ENCODE measurements at places on chromosomes 11 and 22.

DNA sequence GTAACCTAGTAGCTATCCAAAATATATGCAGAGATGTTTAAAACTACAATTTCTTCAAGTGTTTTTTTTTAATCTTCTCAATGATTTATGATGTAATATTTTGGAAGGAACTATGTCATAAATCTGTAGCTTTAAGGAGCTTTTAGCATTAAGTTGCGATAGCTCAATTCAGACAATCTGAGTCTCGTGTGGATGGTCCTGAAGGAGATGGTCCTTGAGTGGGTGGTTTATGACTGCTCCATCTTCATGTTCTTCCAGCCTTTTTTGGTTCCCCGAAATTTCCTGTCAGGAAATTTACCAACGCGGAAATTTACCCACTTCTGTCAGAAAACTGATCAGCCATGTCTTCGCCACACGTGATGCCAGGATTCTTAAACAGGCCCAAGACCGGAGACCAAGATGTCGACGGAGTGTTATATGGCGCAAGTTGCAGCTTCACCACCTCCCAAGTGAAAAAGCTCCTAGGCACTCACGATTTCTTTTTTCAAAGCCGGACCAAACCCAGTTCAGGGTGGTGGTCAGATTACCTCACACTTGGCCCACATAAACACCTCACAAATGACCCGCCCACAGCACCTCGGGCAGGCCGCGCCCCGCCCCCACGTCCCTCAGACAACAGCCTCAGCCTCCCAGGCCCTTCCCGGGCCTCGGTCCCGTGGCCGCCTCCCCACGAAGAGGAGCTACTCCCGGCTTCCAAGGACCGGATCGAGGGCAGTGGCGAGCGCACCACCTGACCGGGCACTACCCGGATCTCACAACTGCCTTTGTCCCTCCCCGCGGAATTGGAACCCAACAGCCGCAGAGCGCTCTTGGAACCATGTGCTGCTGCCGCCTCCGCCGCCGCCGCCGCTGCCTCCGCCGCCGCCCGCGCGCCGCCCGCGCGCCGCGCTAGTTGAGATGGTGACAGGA lies at the start of gene MORC2:
TSS of gene MORC2 (minus strand) at position 760 of the 909 bp plus-strand sequence. CDS start 885 bp downstream, outside the sequence.
- DNase-seq = no peak

DNA sequence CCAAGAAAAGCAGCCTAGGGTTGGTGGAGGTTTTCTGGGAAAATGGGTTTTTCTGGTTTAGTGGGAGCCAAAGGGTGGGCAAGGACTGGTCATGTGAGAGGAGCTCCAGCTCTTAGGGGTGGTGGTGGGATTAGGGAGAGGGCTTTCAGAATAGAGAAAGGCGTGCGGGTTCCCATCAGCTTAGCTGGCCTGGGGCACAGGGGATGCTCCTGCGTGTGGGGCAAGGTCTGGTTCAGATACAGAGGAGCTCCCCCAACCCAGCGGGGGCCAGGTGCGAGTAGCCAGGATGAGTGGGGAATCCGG lies 644 bp downstream of the TMEM134 start:
- DNase-seq = no peak

DNA sequence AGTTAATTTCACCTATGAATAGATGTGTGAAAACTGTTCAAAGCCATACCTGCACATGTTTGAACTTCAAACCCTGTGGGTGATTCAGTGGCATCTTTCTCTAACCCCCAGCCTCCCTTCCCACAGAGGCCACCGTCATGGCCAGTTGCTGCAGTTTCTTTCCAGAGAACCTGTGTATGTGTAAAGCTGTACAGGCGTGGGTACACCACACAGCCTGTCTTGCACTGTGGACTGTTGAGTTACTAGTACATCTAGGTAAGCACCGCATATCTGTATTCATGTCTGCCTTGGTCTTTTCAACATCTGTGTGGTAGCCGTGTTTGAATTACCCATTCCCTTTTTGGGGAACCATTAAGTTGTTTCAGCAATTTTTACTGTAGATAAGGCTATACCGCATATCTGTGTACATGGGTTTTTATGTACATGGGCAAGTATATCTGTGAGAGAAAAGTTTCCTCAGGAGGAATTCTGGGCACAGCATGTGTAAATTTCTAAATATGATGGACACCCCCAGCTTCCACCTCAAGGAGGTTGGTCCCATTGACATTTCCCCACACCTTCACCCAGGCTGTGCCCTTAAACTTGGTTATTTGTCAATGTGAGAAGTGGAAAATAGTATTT lies 13.9 kb downstream of the NEAT1 start:
- DNase-seq = no peak

GRCh38 chr11:128852327-128853023 lies 14.6 kb downstream of the KCNJ1 start:
- no peak for DNase-seq

- DNase-seq = peak; percentile 51
Measured at GRCh38 chr11:11265994-11266606, 87.0 kb downstream of the CSNK2A3 start.

DNA sequence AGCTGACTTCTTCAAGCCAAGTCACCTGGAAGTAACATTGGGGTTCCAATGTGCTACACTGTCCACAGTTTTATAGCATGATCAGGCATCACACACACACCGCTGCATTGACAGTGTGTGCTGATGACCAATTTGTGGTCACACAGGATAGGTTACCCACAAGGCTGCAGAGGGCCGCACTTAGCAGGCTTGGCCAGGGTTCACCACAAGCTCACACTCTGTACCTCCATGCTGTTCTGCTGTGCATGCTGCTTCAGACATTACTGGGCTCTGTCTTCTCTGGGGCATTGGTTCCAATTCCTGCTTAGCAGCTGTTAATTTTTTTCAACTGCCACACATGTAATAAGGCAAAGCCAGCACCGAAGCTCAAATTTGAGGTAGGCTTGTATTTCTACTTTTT lies 11.0 kb upstream of the NRIP3 start:
- DNase-seq = no peak

- DNase-seq = no peak
Measured at GRCh38 chr11:119258180-119258579, 52.0 kb downstream of the CBL start.

DNA sequence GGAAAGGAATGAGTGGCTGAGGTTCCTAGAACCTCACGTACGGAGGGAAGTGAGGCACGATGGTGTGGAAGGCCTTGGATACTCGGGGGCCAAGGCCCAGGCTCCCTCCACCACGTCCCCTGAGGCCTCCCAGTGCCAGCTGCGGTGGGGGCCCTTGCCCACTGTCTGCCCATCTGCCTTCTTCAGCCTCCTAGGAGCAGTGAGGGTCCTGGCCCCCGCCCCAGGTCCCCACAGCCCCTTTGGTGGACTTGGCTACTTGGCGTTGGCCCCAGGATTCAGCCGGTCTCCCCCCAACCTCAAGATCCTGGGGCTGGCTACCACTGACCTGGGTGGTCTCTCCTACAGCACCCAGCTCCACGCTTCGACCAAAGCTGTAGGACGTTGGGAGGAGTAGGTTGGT lies 373.6 kb downstream of the TBC1D22A start:
- no peak for DNase-seq

- DNase-seq = peak; percentile 35
Measured at GRCh38 chr11:47950396-47950795, 30.0 kb upstream of the PTPRJ start.

- no peak for DNase-seq
Measured at GRCh38 chr11:133826866-133827265, 18.4 kb downstream of the SPATA19 start.

- no peak for DNase-seq
Measured at GRCh38 chr22:46651316-46651715, 31.1 kb downstream of the GRAMD4 start.

DNA sequence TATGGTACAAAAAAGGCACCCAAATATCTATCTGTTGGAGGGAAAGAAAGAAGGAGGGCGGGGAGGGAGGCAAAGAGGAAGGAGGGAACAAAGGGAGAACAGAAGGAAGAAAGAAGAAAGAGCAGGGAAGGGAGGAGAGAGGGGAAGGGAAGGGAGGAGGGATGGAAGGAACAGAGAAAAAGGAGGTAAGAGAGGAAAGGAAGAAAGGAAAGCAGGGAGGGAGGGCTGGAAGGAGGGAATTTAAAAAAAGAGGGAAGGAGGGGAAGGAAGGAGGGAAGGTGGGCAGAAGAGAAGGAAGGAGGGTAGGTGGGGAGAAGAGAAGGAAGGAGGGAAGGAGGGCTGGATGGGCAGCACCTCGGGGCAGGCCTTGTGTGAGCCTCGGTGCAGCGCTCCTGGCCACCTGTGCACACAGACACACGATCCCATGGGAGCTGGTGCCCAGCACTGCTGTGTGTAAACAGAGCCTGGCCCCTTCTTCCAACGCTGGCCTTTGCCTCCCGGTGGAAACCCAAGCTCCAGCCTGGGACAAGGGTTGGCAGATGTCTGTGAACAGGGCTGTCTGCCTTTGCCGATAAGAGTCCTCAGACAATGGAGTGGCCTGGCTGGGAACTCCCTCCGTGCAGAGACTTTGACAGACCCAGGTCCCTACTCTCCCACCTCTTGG lies 23.2 kb downstream of the SMIM38 start:
- DNase-seq = no peak

DNA sequence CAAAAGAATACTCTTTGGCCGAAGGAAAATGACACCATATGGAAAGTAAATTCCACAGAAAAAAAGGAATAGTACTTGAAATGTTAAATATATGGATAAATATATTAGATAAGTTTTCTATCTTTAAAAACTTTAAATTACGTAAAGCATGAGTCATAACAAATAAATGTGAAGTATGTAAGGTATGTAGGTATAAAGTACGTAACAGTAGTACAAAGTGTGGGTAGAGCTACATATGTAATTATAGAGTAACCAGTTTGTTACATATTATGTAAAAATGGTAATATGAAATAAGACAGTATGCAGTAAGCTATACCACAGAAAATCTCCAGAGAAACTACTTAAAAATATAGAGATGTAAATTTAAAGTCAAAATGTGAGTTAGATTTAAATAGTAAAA lies 582.3 kb upstream of the CHORDC1 start:
- no peak for DNase-seq

- peak; percentile 72 for DNase-seq
Measured at GRCh38 chr11:65588199-65589054, 7.2 kb downstream of the KCNK7 start.

GRCh38 chr11:102279641-102280170 lies 37.6 kb upstream of the BIRC3 start:
- DNase-seq = no peak

DNA sequence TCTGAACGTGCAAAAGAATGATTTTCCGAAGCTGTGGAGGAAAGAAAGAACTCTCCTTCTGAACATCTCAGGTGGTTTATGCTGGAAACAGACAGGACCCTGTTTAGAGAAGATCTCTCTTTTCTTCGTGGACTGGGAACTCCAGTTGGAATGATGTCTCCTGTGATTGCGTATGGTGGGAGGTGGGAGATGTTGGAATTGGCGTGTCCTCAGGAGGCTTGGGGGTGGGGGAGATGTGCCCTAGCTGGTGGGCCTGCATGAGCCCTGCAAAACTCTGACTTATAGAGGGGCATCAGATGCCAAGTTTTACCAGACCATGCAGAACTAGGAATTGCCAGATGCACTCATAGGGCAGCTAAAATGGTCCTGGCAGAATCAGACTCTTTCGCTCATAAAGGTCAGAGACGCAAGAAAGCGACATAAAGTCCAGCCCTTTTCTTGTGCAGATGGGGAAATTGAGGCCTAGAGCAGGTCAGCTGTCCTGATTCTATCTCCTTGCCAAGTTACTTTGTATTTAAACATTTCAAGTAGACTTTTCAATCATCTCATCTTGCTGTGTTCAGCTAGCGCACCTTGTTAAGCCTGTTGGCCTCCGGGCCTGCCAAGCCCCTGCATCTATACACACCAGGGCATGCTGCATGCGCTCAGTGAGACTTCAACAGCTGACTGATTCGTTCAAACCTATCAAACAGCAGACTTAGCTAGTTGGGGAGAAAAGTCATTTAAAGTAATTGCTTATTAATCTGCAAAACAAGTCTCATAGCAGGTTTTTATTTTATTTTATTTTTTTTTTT lies 34.2 kb upstream of the EHF start:
- no peak for DNase-seq

- no peak for DNase-seq
Measured at GRCh38 chr22:42788466-42788865, 67.8 kb upstream of the A4GALT start.

DNA sequence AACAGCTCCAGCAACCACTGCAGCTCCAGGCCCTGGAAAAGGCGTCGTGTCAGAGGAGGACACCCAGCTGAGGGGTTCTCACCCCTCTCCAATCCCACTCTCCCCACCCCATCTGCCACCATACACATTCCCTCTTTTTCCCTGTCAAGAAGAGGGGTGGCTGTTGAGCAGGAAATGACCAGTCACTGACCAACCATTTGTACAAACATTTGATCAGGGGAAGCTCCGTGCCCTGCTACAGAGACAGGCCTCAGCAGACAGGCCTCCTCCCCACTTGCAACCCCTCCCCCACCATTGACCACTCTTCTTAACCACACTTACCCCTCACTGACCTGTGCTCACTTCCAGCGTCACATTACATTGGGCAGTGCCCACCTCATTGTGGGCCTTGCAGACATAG lies 2.3 kb upstream of the VSIG2 start:
- no peak for DNase-seq

- no peak for DNase-seq
Measured at GRCh38 chr22:20219667-20220628, 48.2 kb downstream of the RTN4R start.

DNA sequence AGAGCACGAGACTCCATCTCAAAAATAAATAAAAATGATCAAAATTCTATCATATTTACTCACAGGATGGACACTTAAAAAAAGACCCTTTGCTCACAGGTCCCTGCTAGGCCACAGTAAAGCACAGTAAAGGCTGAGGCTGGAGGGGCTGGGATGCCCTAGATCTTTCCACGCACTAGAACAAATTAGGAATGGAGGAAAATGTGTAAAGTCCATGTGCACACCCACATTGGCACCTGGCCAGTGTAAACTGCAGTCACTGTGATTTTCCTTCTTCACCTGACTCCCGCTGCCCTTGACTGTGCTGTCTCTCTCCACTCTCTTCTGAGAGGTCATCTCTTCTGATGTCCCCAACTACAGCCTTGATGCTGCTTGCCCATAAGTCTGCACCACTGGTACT lies 195.5 kb downstream of the EFCAB6 start:
- DNase-seq = no peak

- no peak for DNase-seq
Measured at GRCh38 chr11:68177877-68178276, 35.2 kb downstream of the KMT5B start.

GRCh38 chr11:101061606-101062005 lies 68.0 kb downstream of the PGR start:
- no peak for DNase-seq

Data from activated T-cell treated with anti-CD3 and anti-CD28 coated beads for 48 hours (primary cell).